Activated CD8-positive, alpha-beta memory T cell treated with anti-CD3 and anti-CD28 coated beads for 1 hour (primary cell): ENCODE measurements at places on chromosomes 13 and 19.

- no peak for DNase-seq
Observed at GRCh38 chr19:51365211-51365964, 800 bp downstream of the ETFB start.

GRCh38 chr13:41610404-41610803, 153.1 kb downstream of the RGCC start:
- no peak for DNase-seq

DNA sequence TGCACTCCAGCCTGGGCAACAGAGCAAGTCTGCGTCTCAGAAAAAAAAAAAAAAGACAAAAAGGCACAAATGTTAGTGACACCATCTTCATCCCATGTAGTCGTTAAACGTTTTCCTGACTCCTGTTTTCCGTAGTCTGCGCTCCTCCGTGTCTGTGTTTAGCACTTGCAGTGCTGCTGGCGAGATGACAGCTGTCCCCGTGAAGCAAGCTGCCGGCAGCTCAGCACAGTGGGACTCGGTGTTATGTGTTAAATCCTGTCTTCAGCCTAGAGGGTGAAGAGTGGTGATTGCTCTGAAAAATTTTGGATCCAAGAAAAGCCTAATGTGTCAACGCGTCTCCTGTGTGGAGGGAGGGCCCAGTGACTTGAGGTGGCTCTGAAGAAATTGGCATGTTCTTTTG, 18.4 kb downstream of the UBXN6 start:
- DNase-seq, result no peak

DNA sequence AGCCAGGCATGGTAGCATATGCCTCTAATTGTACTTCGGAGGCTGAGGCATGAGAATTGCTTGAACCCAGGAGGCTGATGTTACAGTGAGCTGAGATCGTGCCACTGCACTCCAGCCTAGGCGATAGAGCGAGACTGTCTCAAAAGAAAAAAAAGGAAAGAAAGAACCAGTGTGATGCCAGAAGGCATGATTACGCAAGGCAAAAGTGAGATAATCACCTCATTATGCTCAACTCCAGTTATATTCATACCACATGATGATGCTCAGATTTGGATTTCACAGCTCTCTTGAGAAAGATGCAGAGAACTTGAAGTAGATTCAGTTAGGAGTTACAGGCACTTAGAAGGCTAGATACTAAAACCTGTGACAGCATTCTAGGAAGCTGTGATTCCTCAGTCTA, 21.8 kb downstream of the RCBTB1 start:
- no peak for DNase-seq

- no peak for DNase-seq
Observed at GRCh38 chr19:2546128-2547032, 70.5 kb downstream of the GADD45B start.

- no peak for DNase-seq
Observed at GRCh38 chr13:99516153-99516929, 15.1 kb downstream of the TM9SF2 start.

- DNase-seq, result no peak
Observed at GRCh38 chr19:3646336-3647092, 19.9 kb upstream of the CACTIN start.

GRCh38 chr13:103671547-103671946, 605.3 kb upstream of the SLC10A2 start:
- DNase-seq, result no peak
